GM23338 (cell line): ENCODE measurements at places on chromosomes 16 and 17. TPM values are rescaled to one million over a fixed set of nuclear protein-coding genes. Genes with fewer than 3 reads are reported as not detected.

RAMP2 gene
- total RNA-seq: 2.6 and 8.8 TPM in 2 replicates

- DNase-seq: peak; percentile 7
These were observed 52.3 kb downstream of the AMFR start for GRCh38 chr16:56373003-56373402.

TMEM98 gene
- 85.4 and 94.8 TPM in 2 replicates for total RNA-seq

- peak; percentile 50 for DNase-seq
These were observed 643 bp downstream of the HSDL1 start for GRCh38 chr16:84144209-84144858.

- peak; percentile 43 for DNase-seq
These were observed 17.6 kb upstream of the CCDC182 start for GRCh38 chr17:57762452-57763395.

GRIN2A gene
- 5.0 and 5.1 TPM in 2 replicates for total RNA-seq

DNA sequence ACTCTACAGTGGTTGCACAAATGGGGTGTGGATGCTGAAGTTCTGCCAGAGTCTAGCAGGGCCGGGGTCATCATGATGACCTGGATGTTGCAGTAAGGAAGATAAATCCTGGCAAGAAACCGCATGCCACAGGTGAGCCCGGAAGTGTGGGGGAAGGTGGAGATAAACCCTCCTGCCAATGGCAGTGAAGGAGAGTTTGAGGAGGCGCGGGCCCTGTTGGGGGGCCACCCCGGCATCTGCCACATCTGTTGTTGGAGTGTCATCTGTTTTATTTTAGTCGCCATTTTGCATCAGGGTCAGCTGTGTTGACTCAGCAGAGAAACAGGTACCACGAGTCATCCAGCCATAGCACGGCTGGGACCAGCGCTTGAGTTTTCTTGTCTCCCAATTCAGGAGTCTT is 173.8 kb upstream of the CHMP6 start:
- DNase-seq: no peak
